HCEC 1CT (cell line): ENCODE measurements at places on chromosomes 7 and 10.

GRCh38 chr10:5890452-5890915, 441 bp downstream of the FBH1 start:
- DNase-seq = peak; percentile 11

- DNase-seq = no peak
These were observed 45.7 kb downstream of the SNX10 start for GRCh38 chr7:26337232-26337865.

DNA sequence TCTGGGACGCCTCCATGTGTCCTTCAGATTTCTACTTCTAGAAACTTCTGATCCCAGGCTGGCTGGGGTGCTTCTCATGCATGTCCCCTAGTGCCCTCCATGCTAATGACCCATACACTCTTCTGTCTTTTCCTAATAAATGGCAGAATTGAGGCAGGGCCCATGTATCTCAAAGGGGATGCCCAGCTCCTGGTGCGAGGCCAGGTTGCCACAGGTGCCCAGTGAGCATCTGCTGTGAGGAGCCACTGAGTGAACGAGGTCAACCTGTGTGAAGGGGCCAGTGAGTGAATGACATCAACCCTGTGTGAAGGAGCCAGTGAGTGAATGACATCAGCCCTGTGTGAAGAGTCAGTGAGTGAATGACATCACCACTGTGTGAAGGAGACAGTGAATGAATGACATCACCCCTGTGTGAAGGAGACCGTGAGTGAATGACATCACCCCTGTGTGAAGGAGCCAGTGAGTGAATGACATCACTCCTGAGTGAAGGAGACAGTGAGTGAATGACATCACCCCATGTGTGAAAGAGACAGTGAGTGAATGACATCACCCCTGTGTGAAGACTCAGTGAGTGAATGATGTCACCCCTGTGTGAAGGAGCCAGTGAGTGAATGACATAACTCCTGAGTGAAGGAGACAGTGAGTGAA, 478.9 kb downstream of the PTPRN2 start:
- DNase-seq = no peak

GRCh38 chr7:142608630-142609428, 140.4 kb upstream of the PRSS1 start:
- no peak for DNase-seq

GRCh38 chr7:13279854-13280435, 592.5 kb downstream of the ARL4A start:
- peak; percentile 30 for DNase-seq

DNA sequence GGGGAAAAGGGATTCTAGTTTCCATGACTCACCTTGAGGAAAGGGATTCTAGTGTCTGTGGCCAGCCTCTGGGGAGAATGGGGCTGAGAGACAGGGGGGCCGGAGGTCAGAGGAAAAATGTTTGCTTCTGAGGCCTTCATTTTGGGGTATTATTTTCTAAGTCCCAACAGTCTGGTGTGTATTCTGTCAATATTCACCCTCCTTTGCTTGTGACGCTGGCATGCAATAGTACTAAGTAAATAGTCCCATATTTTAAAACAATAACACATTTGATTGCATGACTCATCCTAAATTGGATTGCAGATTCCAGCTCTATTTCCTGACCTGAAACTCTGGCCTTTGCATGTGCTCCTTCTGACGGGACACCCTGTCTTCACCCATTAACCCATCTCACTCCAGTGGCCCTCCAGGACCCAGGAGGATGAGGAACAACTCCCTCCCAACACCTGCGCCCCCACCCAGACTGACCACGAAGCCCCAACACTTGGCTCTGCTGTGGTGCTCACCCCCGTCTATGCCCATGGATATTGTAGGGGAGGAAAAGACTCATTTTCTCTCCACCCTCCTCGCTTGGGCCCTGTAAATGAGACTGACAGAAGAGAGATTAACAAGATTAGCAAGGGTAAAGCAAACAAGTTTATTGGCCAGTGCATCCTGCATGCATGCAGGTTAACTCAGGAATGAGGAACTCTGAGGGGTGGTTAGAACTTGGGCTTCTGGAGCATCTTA, 495.6 kb upstream of the KLF6 start:
- DNase-seq = peak; percentile 91

DNA sequence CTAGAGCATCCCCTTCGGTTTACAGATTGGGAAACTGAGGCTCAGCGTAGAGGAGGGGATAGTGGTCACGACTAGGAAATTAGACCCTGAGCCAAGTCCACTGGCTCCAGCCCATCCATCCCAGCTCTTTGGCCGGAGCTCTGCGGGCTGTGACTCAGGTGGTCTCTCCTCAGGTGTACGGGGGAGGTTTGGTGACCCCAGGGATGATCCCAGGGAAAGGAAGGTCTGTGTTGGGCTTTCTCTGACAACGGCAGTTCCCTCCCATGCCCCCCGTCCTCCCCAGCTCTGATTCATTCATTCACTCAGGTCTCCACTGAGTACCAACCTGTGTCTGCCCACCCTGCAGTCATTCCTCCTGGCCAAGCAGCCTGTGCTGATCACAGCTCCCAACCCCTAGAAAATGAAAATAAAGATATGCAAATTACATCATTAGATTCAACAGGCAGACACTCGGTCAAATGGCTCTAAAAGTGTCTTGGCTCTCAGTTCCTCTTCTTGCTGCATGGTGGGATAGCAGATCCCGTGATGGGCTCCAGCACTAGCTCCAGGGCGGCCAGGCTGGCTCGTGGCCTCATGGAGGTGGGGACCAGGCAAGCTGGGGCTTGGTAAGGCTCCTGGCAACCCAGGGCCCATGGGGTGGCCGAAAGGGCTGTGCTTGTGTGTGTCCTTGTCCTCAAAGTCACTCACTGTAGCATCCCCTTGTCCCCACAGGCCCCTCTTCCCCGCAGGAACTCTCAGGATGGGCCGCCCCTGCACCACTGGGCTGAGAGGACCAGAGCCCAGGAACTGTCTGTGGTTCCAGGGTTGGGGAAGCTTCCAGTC, 37.8 kb downstream of the CLRN3 start:
- no peak for DNase-seq

GRCh38 chr10:87722716-87723115, 63.0 kb downstream of the PAPSS2 start:
- no peak for DNase-seq

DNA sequence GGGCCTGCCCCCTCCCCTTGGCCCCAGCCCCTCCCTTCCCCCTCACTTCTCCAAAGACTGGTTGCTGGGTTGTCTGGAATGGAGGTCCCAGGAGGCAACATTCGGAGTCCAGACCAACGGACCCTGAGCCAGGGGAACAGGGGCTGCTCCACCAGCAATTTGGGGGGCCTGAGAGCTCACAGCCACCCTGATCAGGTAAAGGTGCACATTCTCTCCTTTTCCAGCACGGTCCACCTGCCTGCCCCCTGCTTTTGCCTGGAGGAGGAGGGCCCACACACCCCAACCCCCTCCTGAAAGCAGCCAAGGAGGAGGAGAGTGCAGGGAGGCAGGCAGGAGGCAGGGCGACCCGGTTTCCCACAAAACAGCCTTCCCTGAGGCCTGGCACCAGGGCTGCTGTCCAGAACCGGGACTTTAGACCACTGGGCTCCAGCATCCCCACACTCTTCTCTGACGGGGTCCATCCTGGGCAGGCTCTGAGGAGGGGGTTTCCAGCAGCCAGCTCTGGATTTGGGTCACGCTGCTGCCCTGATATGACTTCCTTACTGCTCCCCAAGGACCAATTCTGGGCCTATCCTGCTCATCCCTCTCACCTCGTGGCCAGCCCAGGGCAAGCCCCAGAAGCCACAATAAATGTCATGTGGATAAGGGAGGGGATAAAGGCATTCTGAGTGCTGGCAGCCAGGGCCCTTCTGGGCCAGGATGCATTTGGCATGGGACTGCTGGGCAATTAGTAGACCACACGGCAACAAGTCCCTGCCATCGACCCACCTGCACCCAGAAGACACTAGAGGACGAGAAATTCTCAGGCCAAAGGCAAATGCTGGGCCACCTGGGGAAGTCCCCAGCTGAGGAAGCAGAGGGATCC, 1.1 kb upstream of the CAMK2B start:
- no peak for DNase-seq

DNA sequence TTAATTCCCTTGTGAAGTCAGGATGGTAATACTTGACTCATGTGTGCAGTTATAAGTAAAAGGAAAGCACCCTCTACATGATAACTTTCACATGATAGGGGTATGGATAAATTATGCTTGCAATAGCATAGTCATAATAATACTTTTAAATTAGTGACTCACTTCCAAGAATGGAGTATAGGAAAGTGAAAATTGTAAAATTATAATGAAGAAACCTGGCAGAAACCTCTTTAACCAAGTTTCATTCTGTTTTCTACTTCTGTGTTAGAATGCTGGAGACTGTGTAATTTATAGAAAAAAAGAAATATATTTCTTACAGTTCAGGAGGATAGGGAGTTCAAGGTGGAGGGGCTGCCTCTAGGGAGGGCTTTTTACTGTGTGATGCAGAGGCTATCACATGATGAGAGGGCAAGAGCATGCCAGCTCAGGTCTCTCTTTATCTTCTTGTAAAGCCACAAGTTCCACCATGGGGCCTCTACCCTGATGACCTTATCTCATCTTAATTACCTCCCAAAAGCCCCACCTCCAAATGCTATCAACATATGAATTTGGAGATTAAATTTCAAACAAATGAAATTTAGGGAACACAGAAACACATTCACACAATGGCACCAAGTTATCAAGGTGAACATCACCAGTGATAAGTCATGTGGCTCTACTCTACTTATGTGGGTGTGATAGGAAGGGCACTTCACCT, 43.2 kb downstream of the HDAC9 start:
- no peak for DNase-seq

GRCh38 chr7:101586078-101586905, 42.8 kb downstream of the MYL10 start:
- DNase-seq = no peak

GRCh38 chr7:52691257-52691656, 344.2 kb upstream of the POM121L12 start:
- no peak for DNase-seq

DNA sequence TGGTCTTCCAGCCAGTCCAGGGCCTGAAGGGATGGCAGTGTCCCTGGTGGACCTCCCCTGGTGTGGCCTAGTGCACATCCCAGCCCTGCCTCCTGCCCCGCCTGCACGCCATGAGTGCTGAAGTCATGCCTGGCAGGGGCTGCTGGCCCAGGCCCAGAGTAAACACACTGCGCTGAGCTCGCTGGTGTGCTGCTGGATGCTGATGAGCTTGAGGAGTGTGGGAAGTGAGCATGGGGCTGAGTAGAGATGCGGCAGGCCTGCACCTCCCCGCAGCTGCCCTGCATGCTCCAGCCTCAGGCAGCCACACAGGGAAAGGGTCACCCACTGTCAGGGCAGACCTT, 43.2 kb downstream of the HTRA1 start:
- peak; percentile 83 for DNase-seq

- no peak for DNase-seq
These were observed 74.0 kb downstream of the CDK13 start for GRCh38 chr7:40024048-40024447.

GRCh38 chr10:73810735-73811465, 498 bp downstream of the NDST2 start:
- DNase-seq = no peak

GRCh38 chr10:24887855-24888231, 64.6 kb downstream of the PRTFDC1 start:
- DNase-seq = no peak

DNA sequence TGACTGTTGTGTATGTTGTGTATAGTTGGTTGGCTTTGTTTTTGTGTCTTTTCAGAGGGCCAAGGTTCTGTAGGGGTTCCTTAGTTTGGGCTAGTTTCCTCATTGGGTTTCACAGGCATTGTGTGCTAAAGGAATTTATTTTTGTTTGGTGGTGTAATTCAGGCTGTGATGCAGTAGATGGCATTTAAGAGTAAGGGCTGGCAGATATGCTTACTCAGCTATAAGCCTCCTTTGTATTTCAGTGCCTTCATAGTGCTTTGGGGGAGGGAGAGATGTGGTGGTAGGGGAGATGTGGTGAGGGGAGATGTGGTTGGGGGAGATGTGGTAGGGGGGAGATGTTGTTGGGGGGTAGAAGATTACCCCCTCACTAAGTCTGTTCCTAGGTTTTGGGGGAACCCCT, 91.7 kb downstream of the SLC25A40 start:
- no peak for DNase-seq

- no peak for DNase-seq
These were observed 57.4 kb downstream of the SMURF1 start for GRCh38 chr7:99086532-99086931.

- DNase-seq = no peak
These were observed 1.7 kb upstream of the HOXA4 start for GRCh38 chr7:27132214-27132613.

DNA sequence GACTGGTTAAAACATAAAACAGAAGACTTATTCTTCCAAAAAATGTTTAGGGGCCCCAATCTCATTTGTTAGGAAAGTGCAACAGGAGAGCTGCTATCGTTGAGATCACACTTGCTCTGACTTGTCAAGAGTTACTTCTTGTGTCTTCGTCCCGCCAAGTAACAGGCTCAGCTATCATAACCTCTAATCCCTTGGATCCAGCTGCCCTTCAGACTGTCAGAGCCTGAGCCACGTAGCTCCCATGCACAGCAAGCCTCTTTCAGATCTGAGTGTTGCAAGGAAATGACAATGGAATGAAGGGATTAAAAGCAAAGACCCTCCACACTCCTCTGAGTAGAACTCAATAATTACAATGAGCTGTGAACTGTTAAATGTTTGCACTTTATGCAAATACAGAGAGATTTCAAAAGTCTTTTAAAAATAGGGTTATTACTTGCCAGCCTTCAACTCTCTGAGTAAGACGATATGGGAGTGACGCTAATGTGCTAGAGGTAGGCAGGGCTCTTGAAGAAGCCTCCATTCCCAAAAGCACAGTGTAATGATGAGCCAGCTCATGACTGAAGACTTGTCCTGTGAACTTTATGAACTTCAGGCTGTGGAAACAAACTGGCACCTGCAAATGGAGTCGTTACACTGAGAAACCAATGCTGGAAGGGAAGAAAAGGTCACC, 28.4 kb upstream of the CDK13 start:
- no peak for DNase-seq
